ENCODE measurements at places on chromosomes 1 and 21.

DNA sequence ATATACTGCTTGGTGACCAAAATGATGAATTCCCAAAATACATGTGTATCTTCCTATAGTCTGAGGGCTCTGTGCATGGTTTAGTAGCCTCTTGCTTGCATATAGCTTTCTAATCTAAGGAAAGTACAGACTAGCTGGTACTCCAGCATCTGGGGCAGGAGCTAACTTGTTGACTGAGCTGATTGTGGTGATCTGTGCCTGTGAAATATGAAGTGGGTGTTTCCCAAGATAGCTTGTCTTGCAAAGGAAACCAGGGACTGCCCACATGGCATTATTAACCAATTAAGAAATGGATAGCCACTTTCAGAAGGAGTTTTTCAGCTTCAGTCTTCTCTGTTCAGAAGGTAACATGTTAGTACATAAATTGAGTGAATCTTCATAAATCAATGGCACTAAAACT lies 219.8 kb downstream of the NEGR1 start:
- DNase-seq: no peak

DNA sequence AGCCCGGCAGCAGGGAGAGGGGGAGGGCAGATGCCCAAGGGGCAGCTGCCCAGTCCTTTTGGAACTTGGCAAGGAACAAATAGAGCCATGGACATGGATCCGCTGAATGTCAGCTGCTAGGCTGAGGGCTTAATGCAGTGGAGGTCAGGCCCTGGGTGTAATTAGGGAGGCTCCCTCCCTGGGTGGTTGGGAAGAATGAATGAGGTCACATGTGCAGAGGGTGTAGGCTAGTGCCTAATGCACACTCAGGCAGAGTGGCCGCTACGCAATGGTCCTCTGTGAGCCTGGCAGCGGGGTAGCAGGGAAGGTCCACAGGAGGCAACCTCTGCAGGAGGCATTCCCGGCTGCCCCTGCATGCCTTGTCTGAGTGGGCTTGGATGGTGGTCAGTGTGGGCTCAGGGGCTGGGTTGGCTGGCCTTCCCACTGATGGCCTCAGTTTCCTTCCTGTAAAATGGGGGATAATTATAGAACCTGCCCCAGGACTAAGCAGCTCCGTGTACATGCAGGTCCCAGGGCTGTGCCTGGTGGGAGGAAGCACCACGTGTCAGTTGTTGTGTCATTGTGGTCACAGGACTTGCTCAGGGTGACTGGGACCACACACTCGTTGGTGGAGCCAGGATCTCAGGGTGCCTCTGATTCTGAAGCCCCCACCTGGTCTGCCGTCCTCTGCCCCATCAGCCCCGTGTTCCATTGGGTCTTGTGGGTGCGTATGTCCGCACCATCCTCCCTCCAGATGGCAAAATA lies 81.6 kb upstream of the ACTL8 start:
- DNase-seq: no peak

- DNase-seq: peak; percentile 21
These were observed 30.2 kb upstream of the CLDN14 start for GRCh38 chr21:36509973-36510664.

- no peak for DNase-seq
These were observed 58.6 kb downstream of the NPHP4 start for GRCh38 chr1:5933676-5934057.

DNA sequence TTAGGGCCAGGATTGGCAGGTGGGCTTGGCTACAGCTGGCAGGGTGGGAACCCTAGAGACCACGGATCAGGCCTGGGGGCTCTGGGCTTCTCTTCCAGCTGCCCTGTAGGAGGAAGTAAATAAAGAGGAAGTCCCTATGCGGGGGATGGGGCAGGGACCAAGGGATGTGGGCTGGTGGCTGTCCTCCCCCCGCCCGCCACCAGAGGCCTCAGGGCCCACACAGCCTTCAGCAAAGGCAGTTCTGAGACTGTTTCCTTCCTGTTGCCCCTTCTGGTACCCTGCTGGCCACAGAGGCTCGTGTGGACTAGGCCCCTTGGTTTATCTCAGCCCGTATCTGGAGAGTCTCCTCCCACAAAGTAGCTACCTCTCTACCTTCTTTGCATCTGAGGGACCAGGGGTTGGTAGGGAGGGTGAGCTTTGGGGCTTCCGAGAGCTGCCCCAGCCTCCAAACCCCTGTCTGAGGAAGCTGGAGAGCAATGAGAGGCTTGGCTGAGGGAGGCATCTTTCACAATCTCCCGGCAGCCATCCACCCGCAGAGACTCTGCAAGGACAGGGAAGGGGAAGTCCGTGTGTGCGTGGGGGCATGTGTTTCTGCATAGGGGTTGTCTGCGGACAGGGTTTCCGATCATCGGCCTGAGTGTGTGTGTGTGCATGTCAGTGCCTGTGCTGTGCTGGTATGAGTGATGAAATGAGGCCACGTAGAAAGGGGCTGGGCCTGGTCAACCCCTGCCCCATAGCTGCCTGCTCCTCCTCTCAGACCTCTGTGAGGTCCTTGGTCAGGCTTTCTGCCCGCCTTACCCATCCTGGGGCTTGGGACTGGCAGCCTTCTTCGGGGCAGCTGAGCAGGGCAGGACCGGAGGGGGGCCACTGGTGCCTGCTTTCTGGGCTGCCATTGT lies 12.5 kb downstream of the RPS6KA1 start:
- peak; percentile 93 for DNase-seq

DNA sequence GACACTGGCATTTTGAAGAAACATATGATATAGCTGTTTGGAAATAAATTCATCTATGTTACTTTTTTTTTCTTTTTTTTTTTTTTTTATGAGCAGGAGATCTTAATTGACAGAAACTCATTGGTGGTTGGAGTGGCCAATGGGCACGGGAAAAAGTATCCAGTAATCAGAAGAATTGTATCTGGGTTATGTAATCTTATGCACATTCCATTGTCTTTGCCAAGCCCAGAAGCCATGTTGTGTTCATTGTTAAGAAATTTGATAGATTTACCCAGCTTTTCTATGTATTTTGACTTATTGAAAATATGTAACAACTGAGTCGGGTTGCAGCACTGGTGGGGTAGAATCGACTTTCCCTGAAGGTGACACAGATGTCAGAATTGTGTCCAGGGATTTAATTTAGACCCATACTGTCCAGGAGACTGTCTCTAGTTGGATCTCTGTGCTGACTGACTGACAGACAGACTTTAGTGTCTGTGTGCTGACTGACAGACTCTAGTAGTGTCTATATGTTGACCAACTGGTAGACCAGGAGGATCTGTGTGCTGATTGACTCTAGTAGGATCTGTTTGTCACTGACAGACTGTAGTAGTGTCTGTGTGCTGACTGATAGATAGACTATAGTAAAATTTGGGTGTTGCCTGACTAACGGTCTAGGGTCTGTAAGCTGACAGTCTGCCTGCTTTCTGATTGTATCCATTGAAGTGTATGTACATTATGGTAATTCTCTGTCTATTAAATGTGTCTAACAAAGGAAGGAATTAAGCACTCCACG lies 12.3 kb upstream of the C4BPB start:
- DNase-seq: no peak

GRCh38 chr1:168422203-168422847 lies 121.5 kb downstream of the XCL2 start:
- DNase-seq: no peak

DNA sequence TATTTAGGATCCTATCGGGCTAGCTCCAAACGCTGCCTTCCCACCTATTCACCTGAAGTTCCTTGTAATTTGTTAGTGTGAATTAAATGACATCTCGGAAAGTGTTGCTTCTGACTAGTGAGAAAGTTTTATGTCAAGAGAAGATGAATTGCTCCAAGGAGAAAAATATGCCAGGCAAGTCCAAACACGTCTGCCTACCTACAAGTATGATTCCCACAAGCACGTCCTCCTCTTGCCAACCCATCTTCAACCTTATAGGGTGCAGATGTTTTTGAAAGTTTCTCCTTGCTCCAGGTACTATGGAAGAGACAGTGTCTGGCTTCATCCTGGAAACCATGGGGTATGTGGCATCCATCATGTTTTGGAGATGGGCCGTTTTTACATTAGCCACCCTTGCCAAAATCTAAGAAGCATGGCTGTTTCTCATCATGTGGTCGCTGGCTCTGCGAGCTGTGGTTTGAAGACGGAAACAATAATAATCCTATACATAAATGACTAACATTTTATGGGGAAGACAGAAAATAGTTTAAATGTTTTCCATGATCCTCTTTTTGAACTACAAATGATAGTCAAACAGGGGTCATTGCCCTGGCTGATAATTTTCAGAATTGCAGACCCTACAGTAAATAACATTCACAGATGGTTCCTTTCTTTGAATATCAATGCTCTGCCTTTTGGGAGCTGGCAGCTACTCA lies 505.8 kb downstream of the SMYD3 start:
- no peak for DNase-seq

GRCh38 chr1:161915051-161915503 lies 108.6 kb downstream of the OLFML2B start:
- no peak for DNase-seq

GRCh38 chr1:24425441-24425840 lies 9.8 kb downstream of the NIPAL3 start:
- DNase-seq: no peak

- DNase-seq: no peak
These were observed 144.6 kb downstream of the GALNT2 start for GRCh38 chr1:230211436-230212145.

- no peak for DNase-seq
These were observed 181.0 kb downstream of the GIPC2 start for GRCh38 chr1:78226784-78227183.

DNA sequence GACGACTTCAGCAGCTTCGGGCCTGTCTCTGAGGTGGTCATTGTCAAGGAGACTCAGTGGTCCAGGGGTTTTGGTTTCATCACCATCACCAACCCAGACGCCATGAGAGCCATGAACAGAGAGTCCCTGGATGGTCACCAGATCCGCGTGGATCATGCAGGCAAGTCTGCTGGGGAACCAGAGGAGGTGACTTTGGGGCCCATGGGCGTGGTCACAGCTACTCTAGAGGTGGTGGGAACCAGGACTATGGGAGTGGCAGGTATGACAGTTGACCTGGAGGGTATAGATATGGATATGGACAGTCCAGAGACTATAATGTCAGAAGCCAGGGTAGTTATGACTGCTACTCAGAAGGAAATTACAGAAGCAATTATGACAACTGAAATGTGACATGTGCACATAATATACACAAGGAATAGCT lies 19.3 kb upstream of the METTL13 start:
- DNase-seq: no peak

- peak; percentile 44 for DNase-seq
These were observed 22.7 kb downstream of the LRRC8D start for GRCh38 chr1:89843273-89844130.

GRCh38 chr1:27237112-27237511 lies 2.7 kb downstream of the WDTC1 start:
- DNase-seq: no peak

GRCh38 chr1:227707846-227708245 lies 27.3 kb downstream of the JMJD4 start:
- no peak for DNase-seq

DNA sequence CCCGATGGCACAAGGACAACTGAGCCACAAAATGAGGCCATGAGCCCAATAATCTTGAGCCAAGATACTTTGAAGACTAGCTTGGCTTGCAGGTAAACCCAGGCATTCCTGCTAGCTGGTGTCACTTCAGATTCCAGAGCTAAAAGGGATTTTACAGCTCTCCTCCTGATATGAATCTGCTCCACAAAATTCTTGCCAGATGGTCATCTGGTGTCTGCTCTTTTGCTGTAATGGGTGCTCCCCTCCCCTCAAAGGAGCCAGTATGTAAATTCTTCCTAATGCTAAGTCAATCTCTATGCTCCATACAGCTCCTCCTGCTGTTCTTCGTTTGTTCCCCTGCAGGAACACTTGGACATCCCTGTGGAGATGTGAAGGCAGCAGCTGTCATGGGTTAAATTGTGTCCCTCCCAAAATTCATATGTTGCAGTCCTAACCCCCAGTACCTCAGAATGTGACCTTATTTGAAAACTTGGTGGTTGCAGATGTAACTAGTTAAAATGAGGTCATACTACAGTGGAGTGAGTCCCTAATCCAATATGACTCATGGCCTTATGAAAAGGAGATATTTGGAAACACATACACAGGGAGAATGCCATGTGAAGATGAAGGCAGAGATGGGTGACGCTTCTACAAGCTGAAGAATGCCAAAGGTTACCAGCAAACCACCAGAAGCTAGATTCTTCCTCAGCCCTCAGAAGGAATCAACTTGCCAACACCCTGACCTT lies 180.6 kb upstream of the PALMD start:
- DNase-seq: no peak

GRCh38 chr21:17925000-17925610 lies 105.9 kb upstream of the C21orf91 start:
- DNase-seq: peak; percentile 85

GRCh38 chr1:95572962-95573361 lies 339.0 kb downstream of the RWDD3 start:
- DNase-seq: no peak

- no peak for DNase-seq
These were observed 17.6 kb upstream of the PLA2G5 start for GRCh38 chr1:20052386-20052785.

- no peak for DNase-seq
These were observed 3.2 kb upstream of the MIB2 start for GRCh38 chr1:1612104-1612400.

DNA sequence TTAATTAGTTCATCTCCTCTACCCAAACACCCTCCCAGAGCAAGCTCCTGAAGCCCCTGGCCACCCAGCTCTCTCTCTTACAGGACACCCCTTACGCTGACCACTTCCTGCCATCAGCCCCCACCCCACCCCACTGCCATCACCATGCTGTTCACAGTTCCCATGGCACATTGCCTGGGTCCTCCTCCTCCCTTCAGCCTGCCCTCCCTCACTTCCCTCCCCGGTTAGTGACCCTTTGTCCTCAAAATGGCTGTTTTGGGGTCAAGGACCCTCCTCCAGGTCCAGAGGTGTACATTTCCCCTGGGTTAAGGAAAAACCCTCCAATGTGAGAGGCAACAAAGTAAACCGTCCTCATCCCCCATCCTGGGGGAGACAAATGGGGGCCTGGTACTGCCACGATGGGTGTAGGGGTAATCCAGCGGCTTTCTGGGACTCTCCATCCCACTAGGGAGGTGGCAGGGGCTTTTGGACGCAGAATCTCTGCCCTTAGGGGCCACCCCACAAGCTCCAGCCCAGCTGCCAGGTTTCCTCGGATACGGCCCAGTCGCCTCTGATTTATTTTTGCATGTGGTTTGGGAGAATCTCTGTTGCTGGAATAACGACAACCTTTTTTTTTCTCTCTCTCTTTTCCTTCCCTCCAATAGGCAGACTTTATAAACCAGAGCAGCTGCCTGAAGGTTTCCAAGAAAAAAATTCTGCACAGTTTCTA lies 8.5 kb downstream of the CAMK2N1 start:
- DNase-seq: no peak

- no peak for DNase-seq
These were observed 6.3 kb downstream of the BTG2 start for GRCh38 chr1:203311368-203312301.

GRCh38 chr21:44463724-44464123 lies 8.4 kb downstream of the LRRC3 start:
- no peak for DNase-seq

- DNase-seq: peak; percentile 80
These were observed 64.8 kb downstream of the MYOM3 start for GRCh38 chr1:24047110-24047477.

GRCh38 chr21:44021064-44021463 lies 9.0 kb downstream of the TRAPPC10 start:
- DNase-seq: no peak

GRCh38 chr1:199336745-199337640 lies 690.5 kb upstream of the NR5A2 start:
- no peak for DNase-seq
